ENCODE measurements at places on chromosomes 11 and 22.

- no peak for DNase-seq
These were observed 89.4 kb upstream of the CLMP start for GRCh38 chr11:123284454-123284853.

- no peak for DNase-seq
These were observed 19.5 kb downstream of the AMPD3 start for GRCh38 chr11:10474551-10474950.

- no peak for DNase-seq
These were observed 123.0 kb downstream of the WT1 start for GRCh38 chr11:32312206-32312817.

GRCh38 chr11:4539603-4540219 is 5.3 kb upstream of the OR52M1 start:
- DNase-seq, result peak; percentile 21

- DNase-seq, result no peak
These were observed 399.5 kb downstream of the ETS1 start for GRCh38 chr11:128187835-128188234.

DNA sequence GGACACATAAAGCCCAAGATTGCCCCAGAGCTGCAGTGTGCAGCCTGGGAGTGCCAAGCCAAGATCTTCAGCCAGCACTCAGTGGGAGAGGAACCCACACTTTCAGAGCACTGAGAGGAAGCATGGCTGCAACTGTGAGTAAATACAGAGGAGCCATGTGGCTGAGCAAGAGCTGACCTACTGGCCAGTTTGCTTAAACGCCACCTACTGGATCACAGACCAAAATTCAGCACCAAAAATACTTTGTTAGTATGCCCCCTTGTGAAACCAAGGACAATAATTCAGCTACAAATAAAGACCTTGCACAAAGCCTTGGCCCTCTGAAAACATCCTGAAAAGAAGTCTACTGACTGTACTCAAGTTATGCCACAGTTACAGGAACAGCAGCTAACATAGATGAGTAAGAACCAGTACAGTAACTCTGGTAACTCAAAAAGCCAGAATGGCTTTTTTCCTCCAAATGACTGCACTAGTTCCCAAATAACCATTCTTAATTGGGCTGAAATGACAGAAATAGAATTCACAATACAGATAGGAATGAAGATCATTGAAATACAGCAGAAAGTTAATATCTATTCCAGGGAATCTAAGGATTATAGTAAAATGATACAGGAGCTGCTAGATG is 10.1 kb upstream of the OR4A15 start:
- DNase-seq, result no peak

GRCh38 chr11:59173080-59173963 is 1.4 kb downstream of the DTX4 start:
- DNase-seq, result no peak

DNA sequence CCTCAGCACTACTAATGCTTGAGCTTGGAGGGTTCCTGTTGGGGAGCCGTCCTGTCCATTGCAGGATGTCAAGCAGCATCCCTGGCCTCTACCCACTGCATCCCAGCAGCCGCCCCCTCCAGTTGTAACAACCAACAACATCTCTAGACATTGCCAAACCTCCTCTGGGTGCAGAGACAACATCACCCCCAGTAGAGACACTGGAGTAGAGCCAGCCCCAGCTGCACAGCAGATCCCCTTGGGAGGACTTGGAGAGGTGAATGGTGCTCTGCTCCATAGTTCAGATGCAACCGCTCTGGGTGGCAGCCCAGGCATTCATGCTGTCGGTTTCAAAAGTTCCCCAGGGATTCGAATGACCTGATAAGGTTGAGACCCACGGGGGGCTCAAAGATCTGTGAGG is 259.0 kb downstream of the MN1 start:
- DNase-seq, result no peak

DNA sequence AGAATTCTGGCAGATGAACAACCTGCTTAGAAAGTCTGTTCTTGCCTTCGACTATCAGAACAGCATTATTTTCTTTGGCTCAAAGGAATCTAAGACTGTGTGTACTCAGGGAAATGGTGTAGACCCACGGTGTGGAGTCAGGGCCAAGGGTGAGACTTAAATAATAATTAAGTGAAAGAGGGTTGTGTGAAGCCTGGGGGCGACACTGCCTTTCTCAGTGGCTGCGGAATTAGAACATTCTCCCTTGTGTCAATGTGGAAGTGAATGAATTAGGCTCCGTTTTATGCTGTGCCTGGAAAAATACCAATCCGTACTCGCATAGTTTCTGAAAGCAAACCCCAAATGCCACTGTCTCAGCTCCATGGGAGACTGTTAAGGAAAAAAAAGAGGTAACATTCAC is 50.7 kb downstream of the NAV2 start:
- no peak for DNase-seq

DNA sequence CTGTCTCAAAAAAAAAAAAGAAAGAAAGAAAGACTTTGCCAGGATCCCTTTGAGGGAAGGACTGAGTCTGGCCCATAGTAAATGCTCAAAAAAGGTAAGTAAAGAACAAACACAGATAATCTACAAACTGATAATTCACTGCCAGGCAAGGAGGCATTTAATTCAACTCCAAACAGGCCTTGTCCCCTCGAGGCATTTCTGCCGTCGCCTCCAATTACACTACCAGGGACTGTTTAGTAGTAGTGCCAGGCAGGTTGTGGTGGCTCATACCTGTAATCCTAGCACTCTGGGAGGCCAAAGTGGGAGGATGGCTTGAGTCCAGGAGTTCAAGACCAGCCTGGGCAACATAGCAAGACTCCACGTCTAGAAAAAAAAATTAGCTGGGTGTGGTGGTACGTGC is 43.7 kb downstream of the PC start:
- no peak for DNase-seq

GRCh38 chr11:86720546-86720945 is 48.1 kb upstream of the ME3 start:
- no peak for DNase-seq
